HuH-7 (cell line): ENCODE measurements at places on chromosomes 6 and 20.

DNA sequence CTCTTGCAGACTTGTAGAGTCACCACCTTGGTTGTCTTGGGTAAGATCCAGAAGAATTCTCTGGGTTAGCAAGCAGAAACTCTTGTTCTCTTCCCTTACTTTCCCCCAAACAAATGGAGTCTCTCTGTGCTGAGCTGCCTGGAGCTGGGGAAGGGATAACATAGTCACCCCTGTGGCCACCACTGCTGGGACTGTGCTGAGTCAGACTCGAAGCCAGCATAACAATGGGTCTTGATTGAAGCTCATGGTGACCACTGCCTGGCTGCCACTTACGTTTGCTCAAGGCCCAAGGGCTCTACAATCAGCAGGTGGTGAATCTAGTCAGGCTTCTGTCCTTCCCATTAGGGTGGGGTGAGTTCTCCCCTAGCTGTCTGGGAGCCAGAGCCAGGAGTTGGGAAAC lies 15.4 kb upstream of the ERVFRD-1 start:
- DNase-seq: no peak

- no peak for DNase-seq
Observed at GRCh38 chr20:34525342-34525708, 9.1 kb downstream of the DYNLRB1 start.

GRCh38 chr6:151147118-151147832 lies 92.5 kb upstream of the AKAP12 start:
- DNase-seq: no peak

GRCh38 chr6:169207482-169207881 lies 46.2 kb downstream of the THBS2 start:
- no peak for DNase-seq

GRCh38 chr20:5191829-5192569 lies 65.2 kb downstream of the CDS2 start:
- peak; percentile 91 for DNase-seq

- DNase-seq: no peak
Observed at GRCh38 chr20:63064310-63064709, 57.5 kb upstream of the BHLHE23 start.

DNA sequence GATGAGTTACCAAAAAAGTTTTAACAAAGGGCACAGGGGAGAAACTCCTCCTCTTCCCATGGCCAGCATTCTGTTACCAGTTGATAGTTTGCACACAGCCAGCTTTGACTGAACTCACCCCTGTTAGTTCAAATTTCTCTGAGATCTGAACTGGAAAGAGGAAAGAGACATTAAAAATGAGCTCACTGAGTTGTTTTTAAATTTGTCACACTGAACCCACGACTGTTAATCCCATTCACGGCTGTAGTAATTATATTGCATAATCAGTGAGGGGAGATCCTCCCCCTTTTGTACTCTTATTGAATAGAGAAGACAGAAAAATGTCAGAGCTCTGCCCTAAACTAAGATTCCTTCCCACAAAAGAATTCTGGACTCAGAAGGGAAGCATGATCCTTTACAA lies 17.5 kb upstream of the DSP start:
- DNase-seq: no peak

DNA sequence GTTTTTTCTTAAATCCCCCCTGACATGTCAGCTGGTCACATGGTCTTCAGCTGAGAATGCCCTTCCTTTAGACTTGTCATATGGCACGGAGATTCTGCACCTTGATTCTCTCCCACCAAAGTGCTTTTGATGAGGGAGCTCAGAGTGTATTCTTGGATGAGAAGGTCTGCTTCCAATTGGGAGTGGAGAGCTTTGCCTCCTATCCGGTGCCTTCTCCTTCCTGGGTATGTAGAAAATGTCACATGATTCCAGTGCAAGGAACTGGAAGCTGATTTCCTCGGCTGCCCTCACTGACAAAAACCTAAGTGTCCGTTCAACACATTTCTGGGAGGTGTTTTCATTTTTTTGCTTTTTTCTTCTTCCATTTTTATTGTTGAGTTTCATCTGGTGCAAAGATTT lies 197.2 kb downstream of the TFAP2C start:
- no peak for DNase-seq

DNA sequence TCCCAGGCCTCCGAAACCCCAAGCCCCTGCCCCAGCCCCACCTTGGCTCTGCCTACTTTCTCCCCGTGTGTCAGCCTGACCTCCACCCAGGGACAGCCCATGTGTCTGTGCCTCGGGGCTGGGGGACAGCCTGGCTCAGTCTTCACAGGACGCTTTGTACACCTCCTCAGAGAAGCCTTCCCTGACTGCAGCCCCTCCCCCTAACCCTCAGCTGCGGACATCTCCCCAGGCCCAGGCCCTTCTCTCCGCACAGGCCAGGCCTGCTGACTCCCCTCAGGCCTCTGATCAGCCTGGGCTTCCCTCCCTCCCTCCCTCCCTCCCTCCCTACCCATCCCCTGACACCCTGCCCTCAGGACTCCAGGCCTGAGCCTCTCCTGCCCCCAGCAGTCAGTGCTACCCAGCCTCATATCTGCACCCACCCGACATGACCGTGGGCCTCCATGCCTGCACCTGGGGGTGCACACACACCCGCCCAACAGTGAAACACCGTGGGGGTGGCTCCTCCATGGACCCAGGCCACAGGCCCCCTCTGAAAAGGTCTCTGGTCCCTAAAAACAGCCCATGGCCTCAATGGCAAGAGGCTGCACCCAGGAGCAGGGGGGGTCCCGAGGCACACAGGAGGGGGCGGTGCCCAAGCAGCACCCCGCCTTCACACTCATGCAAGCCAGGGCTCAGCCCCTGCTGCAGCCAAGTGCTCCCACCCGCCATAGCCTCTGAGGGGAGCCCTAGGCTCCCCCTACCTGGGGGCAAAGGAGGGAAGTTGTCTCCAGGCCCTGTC lies 12.9 kb downstream of the LAMA5 start:
- no peak for DNase-seq
